ENCODE measurements at places on chromosomes 7 and 10.

DNA sequence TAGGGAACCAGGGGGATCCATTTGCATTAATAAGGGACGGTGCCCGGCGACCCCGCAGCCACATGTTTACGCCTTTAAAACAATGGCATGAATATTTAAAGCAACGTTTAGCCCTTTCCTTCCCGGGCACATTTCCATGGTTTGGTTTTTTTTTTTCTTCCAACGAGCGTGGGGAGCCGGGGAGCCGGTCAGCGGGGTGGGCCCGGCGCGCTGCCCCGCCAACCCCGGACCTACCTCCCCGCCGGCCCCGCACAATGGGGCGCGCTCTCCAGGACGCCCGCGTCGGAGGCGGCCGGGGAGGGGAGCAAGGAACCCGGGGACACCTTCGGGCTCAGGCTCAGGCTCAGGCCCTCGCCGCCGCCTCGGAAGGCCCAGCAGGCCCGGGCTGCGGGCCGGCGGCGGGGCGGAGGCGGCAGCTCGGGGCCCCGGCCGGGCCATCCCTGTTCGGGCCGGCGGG, 1.0 kb downstream of the SEPHS1 start:
- peak; percentile 17 for DNase-seq

GRCh38 chr10:24886290-24886680, 66.1 kb downstream of the PRTFDC1 start:
- no peak for DNase-seq

GRCh38 chr7:137976696-137977095, 25.2 kb downstream of the CREB3L2 start:
- no peak for DNase-seq

- no peak for DNase-seq
Measured at GRCh38 chr7:18294411-18294810, 201.1 kb upstream of the HDAC9 start.

DNA sequence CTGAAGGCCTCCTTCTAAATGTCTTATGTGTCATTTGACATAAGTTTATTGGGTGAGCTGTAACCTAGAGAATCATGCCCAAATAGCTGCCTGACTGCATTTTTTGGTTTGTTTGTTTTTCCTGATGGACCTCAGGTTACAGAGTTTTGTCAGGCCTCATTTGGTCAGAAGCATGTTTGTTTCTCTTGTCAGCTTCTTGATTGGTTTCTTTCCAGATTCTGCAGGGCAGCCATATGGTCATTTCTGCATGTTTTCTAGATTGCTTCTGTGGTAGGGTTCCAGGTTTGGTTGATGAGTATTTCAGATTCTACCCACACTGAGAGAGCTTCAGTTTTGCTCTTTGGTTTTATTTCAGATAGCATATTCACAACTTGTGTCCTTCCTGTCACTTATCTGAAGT, 28.0 kb downstream of the GLCCI1 start:
- DNase-seq: no peak

DNA sequence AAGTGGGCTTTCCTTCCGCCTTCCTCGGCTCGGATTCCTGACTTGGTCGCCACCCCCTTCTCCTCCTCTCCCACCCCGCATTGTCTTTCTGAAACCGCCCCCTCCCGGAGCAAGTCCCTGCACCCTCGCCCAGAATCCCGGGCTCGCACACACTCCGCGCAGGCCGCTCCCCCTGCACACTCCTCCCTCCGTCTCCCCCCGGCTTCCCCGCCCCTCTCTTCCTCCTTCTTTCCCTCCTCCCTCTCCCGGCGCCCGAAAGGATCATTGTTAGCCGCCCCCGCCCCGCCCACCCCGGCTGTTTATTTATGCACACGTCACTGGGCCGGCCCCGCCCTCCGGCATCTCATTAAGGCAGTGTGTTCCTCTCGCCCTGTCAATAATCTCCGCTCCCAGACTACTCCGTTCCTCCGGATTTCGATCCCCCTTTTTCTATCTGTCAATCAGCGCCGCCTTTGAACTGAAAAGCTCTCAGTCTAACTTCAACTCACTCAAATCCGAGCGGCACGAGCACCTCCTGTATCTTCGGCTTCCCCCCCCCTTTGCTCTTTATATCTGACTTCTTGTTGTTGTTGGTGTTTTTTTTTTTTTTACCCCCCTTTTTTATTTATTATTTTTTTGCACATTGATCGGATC, at the start of gene TCF7L2:
Gene TCF7L2 (plus strand): TSS at position 373 of the 633 bp plus-strand sequence. CDS start 510 bp downstream, outside the sequence.
- peak; percentile 94 for DNase-seq

GRCh38 chr7:112437072-112437471, 13.2 kb upstream of the IFRD1 start:
- no peak for DNase-seq
